ENCODE measurements at places on chromosomes 2 and 18. TPM values are rescaled to one million over a fixed set of nuclear protein-coding genes. Genes with fewer than 3 reads are reported as not detected.

Gene NAT8
- total RNA-seq: not detected

Gene ELP2
- total RNA-seq: 55.8 TPM

Gene DSG4
- 0.19 TPM for total RNA-seq

Gene SERPINB3
- total RNA-seq: not detected

Gene GRHL1
- 15.1 TPM for total RNA-seq
